ENCODE measurements at places on chromosomes 4 and X.

DNA sequence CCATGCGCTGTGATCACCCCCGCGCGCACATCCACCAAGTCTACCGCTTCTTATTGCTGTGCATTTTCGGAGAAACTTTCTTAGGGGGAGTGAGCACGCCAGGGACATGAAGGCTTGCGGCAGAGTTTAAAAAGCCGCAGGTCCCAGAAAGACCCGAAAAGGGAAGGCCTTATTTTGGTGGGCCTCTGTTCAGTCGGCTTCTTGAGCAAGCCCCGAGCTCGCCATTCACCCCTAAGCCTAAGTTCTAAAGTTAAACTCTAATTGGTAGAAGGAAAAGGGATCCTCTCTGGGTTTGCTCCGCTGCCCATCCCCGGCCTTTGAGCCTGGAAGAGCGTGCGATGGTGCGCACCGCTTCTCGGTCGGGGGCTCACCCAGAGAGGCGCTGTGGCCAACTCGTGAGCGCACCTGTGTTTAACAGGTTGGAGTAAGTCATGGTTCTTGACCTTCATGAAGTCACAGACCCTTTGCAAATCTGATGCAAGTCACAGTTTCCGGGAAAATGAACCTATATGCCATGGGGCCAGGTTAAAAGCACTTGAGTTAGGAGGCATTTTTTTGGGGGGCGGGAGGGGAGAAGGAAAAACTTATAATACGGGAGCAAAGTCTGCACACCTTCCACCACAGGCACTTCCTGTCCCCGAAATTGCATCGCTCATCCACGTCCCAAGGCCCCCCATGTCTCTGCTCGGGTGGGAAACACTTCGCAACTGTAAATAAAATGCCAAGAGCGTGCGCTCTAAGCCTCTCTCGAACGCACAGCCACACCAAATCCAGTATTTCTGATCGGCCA is 1.9 kb downstream of the PHOX2B start:
- no peak for DNase-seq

- DNase-seq: no peak
Measured at GRCh38 chrX:83469551-83469950, 38.5 kb upstream of the POU3F4 start.

DNA sequence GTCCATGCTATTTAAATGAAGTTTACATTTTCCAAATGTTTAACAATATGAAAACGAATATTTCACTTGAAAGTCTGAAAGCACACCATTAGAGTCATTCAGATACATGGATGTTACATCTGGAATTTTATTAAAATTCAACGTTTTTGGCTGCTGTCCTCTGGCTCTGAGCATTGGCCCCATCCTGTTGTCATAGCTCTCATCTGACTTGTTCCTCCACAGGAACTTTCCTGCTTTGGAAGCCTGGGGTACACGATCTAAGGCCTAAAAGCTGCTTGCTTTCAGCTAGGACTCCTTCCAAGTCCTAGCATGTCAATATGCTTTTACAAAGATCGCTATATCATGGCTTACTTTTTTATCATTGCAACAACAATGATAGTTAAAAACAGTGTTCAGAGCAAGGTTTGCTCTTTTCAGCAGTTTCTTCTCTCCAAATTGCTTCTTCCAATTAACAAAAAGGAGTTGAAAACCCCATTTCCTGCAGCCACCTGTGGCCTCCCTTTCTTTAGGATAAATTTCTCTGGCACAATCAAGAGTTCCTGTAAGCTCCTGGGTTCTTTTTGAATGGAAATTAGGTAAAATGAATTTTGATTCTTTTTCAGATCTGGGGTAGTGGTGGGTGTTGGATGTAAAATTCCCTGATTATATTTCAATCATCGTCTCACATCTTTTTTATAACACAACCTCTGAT is 413.4 kb upstream of the AGA start:
- no peak for DNase-seq

GRCh38 chr4:155675709-155676429 is 9.2 kb downstream of the GUCY1A1 start:
- DNase-seq: no peak

- no peak for DNase-seq
Measured at GRCh38 chr4:114334884-114335330, 263.7 kb upstream of the UGT8 start.

GRCh38 chr4:156169011-156169410 is 215.3 kb upstream of the CTSO start:
- DNase-seq: no peak

- DNase-seq: peak; percentile 17
Measured at GRCh38 chr4:163048447-163048846, 118.2 kb downstream of the NAF1 start.

DNA sequence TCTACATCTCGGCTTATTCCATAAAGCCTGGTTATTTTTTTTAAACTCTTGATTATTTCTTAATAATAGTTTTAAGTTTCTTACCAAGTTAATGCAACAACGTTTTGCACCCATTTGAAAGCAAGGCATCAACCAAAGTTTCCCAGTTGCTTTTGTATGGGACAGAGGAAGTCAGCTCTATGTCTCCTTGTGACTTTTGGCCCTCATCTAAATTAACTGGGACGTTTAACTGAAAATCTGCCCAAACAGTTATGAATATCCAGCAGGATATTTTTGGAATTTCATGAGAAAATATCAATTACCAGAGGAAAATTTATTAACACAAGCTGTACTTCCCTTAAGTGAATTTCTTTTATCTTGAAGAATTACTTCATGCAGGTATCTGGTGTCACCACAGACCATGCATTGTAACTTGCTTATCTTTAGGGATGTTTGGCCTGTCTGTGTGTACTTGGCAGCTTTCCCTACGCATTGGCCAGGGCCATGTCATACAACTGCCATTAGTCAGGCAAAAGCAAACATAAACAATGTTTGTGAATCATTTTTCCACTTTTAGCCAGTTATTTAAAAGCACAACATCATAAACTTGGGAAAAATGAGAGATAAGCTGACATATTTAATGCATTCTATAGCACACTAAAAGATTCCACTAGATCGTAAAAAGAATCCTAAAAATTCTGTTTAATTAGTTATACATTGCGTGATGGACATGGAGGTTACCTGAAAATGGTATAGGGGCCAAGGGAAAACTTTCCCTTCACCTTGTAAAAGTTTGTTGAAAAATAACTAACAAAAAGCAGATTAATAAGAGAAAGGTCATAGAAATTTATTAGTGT is 101.4 kb upstream of the PDE5A start:
- DNase-seq: no peak

DNA sequence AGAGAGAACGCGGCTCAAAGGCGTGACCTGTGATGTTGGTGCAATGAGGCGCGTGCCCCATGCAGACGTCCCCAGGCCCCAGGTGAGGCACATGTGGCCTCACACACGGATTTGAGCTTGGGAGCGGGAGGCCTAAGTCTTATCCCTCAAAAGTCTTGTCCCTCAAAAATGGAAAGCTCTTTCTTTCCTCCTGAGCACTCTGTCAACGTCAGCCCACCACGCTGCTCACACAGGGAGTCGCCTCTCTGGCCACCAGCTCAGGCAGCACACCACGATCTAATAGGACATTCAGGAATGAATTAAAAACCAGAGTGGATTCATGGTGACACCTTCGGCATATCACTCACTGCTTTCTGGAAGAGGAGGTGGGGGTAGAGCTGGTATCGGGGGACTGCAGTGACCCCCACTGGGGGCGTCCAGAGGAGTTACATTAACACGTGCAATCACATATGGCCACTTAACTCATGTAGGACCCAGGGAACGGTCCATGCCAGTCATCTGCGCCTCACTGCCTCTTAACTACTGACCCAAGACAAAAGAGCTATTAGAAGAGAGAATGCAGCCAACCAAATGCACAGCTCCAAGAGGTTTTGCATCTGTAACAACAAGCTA is 21.9 kb upstream of the CYP4V2 start:
- no peak for DNase-seq

- no peak for DNase-seq
Measured at GRCh38 chr4:99845708-99846469, 29.3 kb downstream of the DAPP1 start.

DNA sequence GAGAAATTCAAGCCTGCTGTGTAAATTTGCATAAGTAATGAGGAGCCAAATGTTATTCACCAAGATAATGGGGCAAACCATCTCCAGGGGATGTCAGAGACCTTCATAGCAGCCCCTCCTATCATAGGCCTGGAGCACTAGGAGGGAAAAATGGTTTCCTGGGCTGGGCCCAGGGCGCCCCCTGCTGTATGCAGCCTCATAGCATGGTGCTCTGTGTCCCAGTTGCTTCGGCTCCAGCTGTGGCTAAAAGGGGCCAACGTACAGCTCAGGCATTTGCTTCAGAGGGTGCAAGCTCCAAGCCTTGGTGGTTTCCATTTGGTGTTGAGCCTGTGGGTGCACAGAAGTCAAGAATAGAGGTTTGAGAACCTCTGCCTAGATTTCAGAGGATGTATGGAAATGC is 859.3 kb downstream of the RPA4 start:
- no peak for DNase-seq

- DNase-seq: no peak
Measured at GRCh38 chr4:108465886-108466500, 154.4 kb upstream of the RPL34 start.

GRCh38 chr4:69974631-69975030 is 9.1 kb upstream of the CSN2 start:
- no peak for DNase-seq

DNA sequence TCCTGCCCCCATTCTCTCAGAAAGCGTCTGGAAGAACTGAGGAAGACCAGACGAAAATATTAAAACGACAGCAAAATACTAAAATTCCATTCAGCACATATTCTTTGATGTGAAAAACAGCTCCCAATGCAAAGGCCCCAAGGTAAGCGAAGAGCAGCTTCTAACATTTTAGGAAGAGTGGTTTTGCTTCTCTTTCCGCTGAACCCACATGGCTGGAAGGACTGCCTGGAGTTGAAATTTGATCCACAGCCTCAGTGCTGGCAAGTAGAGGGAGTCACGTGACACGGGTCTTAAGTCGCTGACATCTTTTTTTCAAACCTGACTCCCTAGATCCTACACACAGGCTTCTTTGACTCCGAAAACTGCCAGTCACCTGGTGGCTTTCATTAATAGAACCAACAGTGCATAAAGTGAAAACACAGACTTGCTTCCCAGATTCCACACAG is at the start of gene FAM13A:
FAM13A (minus strand) TSS at position 233 of the 446 bp plus-strand sequence; CDS start at position 12, 221 bp downstream.
- peak; percentile 95 for DNase-seq

DNA sequence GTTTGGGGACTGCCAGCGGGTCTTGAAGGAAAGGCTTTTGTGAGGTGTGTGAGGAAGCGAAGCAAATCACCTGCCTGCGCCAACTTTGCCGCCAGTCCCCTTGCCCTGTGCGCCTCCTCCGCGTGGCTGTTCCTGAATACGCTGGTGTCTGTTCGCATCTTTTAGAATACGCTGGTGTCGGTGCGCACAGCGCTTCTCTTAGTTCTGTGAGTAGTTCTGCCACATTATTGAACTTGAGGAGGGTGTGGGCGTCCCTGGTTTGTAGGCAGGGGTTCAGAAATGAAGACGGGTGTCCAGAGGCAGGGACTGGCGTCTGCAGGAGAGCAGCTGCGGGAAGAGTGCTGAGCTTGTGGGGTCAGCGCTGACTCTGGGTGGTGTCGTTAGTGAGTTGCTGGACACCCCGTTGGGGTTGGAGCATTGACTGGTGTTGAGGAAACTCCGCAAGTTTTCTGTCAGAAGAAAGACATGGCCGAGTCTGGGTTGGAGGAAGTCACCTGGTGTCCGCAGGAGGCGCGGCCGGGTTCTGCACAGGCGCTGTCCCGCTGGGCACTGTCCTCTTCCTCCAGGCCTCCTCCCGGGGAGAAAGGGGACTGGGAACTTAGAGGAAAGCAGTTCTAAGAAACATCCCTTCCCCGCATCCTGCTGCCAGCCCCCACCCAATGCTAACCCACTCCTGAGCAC is 930 bp downstream of the ZNF718 start:
- no peak for DNase-seq

GRCh38 chr4:4721636-4722035 is 137.8 kb upstream of the MSX1 start:
- no peak for DNase-seq

- no peak for DNase-seq
Measured at GRCh38 chrX:134374294-134374693, 85.7 kb upstream of the HPRT1 start.

DNA sequence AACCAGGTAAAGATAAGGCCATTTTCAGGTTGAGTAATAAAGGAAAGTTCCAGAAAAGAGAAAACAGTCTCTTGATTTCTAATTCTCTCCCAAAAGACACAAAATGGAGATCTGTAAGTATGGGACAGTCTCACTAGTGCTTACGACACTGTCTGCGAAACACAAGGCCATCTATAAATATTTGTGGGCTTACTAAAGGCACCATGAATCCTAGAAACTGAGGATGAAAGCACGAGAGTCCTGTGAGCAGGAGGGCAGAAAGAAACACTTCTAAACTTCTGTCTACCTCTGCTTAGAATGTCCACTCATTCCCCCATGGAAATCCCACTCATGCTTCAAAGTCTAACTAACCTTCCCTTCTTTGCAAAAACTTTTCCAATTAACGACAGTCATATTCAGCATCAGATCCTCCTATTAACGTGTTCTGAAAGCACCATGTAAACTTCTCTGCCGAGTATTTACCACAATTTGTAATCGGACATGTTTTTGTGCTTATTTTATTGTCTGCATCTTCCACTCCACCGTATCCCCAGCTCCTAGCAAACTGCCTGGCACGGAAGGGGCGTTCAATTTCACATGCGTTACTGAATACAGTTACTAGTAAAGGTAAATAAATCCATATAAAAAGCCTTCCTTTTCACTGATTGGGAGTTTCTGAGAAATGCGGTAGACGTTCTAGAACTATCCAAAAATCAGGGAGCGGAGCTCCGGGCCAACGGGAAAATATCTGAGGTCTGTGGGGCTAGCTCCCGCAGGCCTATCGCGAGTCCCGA is 665 bp downstream of the PSMD10 start:
- no peak for DNase-seq

DNA sequence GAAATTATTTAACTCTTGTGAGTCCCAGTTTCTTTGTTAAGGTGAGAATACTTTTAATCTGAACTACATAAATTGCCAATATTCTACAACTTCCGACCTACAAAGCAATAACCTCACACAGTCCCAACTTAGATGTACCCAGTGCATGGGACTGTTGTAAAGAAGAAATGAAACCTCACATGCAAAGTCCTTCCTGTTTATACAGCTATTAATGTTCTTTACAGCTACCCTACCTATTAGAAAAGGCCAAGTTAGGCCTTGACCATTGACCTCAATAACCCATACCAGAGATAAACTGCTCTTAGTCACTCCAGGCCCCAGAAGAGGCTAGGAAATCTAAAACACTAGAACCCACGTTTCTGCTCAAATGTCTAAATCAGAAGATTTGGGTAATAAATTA is 920.1 kb upstream of the TENM3 start:
- DNase-seq: no peak

GRCh38 chr4:8754634-8755589 is 116.7 kb downstream of the HMX1 start:
- no peak for DNase-seq

- DNase-seq: no peak
Measured at GRCh38 chr4:4693258-4693657, 151.4 kb upstream of the STX18 start.

- no peak for DNase-seq
Measured at GRCh38 chr4:98470366-98470765, 188.0 kb downstream of the TSPAN5 start.

GRCh38 chr4:25068386-25068785 is 37.6 kb upstream of the LGI2 start:
- DNase-seq: no peak

- no peak for DNase-seq
Measured at GRCh38 chr4:128877934-128878333, 68.4 kb downstream of the JADE1 start.

GRCh38 chrX:17377091-17377717 is 2.2 kb downstream of the NHS start:
- DNase-seq: no peak

GRCh38 chr4:55157559-55158277 is 32.3 kb upstream of the KDR start:
- DNase-seq: no peak

Data from iPS DF 19.7 (cell line).